HEK293T (cell line): ENCODE measurements at places on chromosomes 5 and 9.
A peak's percentile ranks its signal among the peaks of the same experiment; 100 is the strongest.

- no peak for DNase-seq
Observed at GRCh38 chr5:119304439-119305211, 51.2 kb upstream of the TNFAIP8 start.

- no peak for DNase-seq
Observed at GRCh38 chr5:175874462-175875139, 3.2 kb downstream of the CPLX2 start.

DNA sequence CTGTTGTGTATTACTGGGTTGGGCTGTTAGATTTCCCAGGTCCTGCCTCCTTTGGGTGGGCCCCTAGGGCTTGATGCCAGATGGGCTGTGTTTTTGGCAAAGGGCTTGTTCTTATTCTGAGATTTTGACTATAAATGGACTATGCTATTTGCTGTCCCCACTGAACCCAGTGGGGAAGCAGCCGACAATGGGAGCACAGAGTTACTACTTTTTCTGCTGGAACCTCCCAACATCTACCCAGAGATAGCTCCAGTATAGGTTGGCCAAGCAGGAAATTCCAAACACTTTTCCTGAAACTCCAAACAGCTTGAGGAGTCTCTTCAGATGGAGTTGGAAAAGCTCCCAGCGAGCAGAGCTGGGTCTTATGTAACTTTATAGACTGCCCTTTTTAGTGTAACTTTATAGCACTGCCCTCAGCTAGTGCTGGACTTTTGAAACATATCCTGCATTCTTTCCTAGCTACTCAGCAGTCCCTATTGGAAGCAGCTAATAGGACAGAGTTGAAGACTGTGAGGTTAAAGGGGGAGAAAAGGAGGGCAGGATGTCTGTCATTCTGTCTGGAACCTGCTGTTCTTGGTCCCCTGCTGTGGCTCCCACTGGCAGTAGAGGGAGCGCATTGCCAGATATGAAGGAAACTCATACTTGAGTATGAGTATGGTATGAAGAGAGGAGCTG is 21.0 kb downstream of the RUSC2 start:
- DNase-seq = no peak

DNA sequence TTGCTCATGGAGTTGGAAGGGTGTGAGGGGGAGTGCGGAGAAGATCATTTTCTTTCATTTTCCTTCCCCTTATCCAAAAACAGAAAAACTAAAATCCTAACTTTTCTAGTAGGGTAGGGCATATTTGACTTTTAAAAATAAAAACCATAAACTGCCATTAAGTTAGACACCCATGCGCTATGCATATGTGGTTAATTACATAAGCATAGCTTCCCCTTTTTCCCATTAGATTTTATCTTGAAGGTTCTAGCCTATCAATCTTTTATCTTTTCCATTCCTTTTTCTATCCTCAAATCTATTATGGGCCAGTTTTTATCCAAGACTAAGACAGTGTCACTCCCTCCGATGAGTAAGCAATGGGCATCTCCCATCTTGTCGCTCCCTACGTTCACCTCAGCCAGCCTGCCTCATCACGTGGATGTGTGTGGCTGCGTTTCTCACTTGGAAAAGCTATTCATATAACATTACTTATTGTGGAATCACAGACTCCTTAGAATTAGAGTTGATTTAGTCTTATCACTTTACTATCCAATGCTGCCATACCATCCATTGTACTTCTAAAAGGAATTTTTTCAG is 49.2 kb downstream of the PCSK5 start:
- DNase-seq = no peak

- no peak for DNase-seq
Observed at GRCh38 chr9:121393318-121393717, 23.3 kb upstream of the STOM start.

DNA sequence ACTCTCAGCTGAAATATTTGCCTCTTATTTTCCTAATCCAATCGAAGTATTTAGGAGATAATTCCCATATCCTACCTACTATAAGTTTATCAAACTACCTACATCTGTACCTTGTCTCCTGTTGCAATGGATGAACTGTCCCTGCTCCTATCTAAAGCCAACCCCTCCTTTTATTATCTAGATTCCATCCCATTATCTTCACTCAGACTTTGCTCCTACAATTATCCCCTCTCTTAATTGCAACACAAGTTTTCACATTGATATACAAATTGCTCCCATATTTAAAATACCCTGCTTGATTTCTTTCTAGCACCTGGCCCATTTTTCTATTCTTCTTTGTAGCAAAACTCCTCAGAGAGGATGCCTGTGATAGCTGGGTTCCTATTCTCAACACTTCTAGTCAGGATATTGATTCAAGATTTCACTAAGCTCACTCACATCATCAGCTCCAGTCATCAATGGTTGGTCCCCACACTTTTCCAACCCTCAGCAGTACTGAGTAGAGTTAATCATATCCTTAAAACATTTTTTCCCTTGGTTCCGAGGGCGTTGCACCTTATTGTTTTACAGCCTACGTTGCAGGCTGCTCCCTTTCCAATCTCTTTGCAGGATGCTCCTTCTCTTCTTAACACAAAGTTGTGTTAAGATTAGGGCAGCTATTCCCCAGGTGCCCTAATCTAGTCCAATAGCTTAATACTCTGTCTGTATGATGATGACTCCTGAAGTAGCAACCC is 177.8 kb upstream of the PTGER4 start:
- DNase-seq = no peak

DNA sequence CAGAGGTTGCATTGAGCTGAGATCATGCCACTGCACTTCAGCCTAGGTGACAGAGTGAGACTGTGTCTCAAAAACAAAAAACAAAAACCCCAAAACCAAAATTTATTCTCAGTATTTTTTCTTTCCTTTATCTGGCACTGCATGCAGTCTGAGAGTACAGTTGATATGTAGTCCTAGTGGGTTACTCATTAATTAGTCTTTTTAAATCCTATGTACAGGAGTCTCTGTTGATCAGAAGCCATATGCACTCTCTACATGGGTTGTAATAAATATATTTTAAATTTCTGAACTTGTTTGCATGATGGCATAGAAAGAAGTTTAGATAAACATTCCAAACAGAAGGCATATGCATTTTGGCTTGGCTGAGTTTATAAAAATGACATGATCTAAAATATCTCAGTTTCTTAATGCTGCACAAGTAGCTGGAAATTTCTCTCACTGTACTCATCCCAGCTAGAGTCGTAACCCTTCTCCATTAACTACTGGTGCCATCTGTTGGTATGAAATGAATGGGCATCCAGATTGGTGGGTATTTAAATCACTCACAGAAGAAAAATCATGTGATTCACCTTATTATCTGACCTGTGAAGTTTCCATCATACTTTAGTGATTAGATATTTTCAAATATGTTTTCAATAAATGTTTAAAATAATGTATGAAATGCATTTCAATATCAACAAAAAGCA is 284.8 kb downstream of the CTNND2 start:
- no peak for DNase-seq

DNA sequence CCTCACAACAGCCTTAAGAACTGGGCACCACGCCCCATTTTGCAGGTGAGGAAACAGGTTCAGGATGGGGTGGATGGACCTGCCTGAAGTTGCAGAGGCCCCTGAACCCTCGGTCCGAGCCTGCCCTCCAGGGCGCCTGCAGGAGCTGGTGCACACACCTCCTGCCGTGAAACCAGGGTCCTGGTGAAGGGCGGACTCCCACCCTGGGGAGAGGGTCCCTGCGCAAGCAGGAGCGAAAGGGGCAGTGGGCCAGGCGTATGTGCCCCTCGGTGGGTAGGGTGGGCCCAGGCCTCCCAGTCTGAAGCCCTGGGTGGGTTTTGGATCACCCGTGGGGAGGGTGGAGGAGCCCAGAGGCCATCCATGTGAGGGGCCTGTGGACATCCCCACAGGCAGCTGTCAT is 37.9 kb downstream of the HK3 start:
- no peak for DNase-seq

DNA sequence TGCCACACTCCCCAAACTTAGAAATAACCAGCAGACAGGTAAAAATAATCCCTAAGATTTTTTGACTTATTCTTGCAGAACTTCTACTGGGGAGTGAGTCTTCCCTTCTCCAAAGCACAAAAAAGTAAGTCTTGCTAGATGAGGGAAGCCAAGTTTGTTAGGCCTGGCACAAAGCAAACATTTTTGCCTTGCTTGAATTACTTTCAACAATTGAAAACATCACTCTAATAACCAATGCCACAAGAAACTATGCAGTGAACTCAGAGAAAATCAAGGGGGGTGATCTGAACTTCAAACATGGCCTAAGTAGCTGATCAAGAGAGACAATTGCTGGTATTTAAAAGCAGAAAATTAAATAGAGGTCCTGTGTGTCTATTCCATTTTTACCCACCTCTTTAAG is 123.6 kb upstream of the SLC1A3 start:
- DNase-seq = no peak

DNA sequence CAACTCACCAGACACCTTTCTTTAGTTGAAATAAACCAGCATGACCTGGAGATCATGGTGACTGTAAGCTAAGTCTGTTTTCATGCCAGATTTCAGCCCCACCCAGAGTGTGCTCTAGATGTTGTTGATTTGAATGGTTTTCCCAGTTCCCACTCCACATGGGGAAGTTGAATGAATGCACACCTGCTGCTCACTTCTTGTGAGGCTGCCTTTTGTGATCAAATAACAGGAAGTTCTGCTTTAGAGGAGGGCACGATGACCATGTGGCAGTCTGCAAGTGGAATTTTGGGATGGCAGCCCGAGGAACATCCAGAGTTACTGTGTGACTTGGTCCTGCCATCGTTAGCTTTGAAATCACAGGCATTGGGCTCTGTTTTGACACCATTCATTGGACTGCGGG is 18.7 kb downstream of the SLC46A2 start:
- DNase-seq = no peak

- no peak for DNase-seq
Observed at GRCh38 chr5:98106116-98107031, 667.1 kb upstream of the RGMB start.

DNA sequence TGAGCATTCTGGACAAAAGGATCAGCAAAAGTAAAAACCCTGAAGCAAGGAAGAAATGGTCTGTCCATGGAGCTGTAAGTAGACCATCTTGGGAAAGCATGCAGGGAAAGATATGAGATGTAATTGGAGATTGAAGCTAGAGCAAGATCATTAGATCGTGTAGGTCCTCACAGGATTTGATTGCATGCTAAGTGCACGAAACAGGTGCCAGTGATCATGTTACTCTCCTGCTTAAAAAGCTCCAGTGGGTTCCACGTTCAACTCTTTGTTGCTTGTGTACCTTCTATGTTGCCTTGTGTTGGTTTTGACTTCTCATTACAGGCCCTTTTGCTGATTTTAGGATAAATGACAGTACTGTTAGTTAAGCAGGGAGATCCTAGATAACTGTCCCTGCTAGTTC is 442.0 kb downstream of the DMRT2 start:
- no peak for DNase-seq

- DNase-seq = no peak
Observed at GRCh38 chr5:54113060-54113459, 197.3 kb downstream of the ARL15 start.

- DNase-seq = no peak
Observed at GRCh38 chr5:29161399-29162291, 2031.8 kb upstream of the CDH6 start.

GRCh38 chr9:105656131-105656921 is 5.9 kb upstream of the TAL2 start:
- peak; percentile 42 for DNase-seq

- DNase-seq = no peak
Observed at GRCh38 chr5:68376935-68377334, 161.4 kb downstream of the PIK3R1 start.

- DNase-seq = no peak
Observed at GRCh38 chr5:80755626-80756025, 100.8 kb upstream of the DHFR start.

DNA sequence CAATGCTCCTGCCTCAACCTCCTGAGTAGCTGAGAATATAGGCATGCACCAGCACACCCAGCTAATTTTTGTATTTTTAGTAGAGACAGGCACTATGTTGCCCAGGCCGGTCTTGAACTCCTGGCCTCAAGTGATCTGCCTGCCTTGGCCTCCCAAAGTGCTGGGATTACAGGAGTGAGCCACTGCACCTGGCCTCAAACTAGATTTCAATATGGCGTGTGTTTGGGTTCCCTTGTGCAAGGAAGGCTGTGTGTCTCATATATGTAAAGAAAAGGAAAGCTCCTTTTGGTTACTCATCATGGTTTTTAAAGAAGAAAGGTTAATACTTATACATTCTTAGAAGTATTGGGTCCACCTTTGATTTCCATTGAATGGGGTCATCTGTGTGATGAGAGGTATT is 70.7 kb downstream of the ANKRD33B start:
- no peak for DNase-seq

DNA sequence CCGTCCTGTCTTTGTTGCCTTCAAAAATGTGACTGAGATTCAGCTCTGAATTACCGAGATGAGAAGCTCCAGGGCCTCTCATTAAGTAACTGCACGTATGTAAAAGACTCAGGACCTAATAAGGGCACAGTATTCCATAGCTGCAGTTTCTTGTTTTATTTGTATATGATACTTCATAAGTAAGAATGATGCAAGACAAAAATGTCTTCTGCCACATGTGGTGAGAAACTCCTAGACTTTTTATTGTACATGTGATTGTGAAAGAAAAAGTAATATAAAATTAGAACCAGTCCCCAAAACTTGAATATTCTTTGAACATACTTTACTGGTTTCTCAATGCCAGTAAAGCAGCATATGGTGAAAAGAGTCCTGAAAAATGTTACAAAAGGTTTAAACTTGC is 110.1 kb upstream of the OTULINL start:
- DNase-seq = no peak
